ENCODE measurements at places on chromosomes 3 and 15.

DNA sequence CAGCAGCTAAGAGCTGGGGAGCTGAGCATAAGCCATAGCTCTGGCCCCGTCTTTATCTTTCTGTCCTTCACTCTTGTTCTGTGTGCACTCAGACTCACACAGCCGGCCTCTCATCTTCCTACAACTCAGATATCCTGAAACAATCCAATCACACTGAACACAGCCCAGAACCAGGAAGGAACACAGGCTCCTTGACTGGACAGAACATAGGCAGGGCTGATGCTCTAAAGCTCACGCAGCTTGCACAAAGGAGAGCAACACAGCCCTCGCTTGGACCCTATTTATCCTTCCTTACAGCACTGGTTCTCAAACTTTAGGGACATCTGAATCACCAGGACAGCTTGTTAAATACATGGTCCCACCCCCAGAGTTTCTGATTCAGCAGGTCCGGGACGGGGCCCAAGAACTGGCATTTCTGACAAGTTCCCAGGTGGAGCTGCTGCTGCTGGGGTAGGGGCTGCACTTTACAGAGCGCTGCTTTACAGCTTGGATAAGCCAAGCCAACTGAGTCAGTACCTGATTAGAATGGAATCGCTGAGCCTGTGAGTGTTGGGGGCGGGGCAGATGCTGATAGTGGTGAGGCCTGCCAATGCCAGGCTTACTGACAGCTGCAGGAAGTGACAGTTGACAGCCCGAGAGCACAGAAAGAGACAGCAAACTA, 65.1 kb downstream of the MRPL46 start:
- no peak for DNase-seq

GRCh38 chr3:64454179-64454578, 228.9 kb upstream of the PRICKLE2 start:
- no peak for DNase-seq

DNA sequence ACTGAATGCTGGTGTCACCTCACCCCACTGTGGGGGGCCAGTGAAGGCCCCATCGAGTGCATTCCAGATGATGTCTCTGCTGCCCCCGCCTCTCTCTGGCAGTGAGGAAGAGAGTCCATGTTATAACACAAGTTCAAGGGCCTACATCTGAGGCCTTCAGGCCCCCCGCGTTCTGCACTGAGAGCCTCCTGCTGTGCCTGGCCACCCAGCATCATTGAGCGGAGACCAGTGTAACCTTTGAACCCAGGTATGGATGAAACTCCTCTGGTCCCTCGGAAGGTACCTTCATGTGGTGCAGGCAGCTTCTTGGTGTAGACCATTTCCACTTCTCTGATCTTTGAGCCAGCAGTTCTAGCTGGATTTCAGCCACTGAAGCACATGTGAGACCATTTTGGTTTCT, 324.9 kb downstream of the OCA2 start:
- no peak for DNase-seq

GRCh38 chr3:138331143-138331894, 1.7 kb upstream of the NME9 start:
- no peak for DNase-seq

DNA sequence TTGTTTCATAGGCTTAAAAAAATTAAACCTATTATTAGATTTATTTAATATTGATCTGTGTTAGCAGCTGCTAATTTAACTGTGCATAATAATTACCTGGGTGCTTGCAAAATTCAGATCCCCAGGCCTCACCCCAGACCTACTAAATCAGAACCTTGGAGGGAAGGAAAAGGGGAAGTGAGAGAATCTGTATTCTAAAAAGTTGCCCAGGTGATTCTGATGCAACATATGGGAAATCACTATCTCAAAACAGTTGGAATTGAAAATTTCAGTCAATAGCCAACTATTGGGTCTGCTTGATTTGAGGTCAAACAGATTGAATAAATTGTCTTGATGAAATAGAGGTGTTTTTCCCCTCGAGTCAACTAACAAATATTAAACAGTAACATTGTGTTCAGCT, 538.5 kb upstream of the ADAMTS9 start:
- no peak for DNase-seq

GRCh38 chr3:189914799-189915198, 205.9 kb downstream of the P3H2 start:
- no peak for DNase-seq

DNA sequence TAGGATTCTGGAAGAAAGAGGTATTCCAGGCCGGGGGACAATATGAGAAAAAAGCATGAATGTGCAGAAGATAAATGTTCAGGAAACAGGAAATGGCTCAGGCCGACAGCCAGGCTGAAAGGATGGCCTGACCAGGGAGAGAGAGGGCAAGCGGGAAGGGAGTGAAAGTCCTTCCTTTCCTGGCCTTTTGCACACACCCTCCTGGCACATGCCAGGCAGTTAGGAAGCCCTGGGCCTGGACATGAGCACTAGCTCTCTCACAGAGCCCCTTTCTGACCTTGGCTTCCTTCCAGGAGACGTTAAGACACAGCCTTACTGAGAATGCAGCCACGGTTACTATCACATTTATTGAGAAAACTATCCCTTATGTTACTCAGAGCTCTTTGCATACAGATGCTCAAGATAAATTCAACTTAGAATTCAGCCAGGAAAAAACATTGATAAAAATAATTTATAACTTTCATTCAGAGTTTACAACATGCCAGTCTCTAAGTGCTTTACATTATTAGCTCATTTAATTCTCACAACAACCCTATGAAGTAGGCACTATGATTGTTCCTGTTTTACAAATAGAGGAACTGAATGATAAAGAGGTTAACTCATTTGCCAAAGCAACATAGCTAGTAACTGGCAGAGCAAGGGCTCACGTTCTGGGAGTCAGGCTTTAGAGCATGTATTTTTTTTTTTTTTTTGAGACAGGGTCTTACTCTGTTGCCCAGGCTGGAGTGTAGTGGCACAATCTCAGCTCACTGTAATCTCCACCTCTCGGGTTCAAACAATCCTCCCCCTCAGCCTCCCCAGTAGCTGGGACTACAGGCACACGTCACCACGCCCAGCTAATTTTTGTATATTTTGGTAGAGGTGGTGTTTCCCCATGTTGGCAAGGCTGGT, 39.4 kb upstream of the SMAD3 start:
- no peak for DNase-seq

- no peak for DNase-seq
Measured at GRCh38 chr3:12632523-12632922, 31.4 kb downstream of the RAF1 start.

DNA sequence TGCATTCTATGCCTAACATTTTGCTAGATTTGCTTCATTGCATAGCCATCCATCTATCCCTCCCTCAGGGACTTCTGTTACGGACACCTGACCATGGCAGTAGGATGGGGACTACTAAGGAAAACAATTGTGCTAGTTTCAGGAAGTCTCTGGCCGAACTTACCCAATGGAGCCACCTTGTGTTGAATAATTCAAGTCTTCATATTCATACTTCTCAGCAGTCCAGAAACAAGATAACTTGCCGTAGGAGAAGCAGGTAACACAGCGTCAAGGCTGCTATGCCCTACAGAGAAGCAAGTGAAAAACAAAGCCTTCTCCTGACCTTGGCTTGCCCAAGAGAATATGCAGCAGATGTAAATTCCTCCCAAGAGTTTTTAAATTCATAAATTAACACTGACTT, 685.3 kb downstream of the GRM7 start:
- DNase-seq, result no peak

GRCh38 chr3:194857469-194858113, 171.9 kb downstream of the FAM43A start:
- no peak for DNase-seq

- no peak for DNase-seq
Measured at GRCh38 chr3:14188041-14188754, 9.6 kb downstream of the LSM3 start.

DNA sequence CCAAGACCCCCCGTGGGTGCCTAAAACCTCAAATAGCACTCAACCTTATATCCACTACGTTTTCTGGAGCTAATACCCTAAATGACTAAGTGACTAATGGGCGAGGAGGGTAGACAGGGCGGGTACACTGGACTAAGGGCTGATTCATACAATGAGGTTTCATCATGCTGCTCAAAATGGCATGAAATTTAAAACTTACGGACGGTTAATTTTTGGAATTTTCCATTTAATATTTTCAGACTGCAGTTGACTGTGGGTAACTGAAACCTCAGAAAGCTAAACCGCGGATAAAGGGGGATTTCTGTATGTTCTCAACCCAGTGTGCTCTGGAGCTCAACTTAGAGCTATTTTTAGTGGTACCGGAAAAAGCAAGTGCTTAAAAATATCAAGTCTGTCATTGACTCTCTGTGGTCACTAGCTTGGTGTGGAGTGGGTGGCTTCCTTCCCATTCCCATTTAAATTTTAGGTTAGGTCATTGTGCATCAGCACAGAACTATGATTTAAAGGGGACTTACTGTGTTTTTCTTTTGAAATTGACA, 72.9 kb downstream of the LRRC28 start:
- DNase-seq, result no peak

- no peak for DNase-seq
Measured at GRCh38 chr3:3154879-3155610, 24.4 kb downstream of the CRBN start.

DNA sequence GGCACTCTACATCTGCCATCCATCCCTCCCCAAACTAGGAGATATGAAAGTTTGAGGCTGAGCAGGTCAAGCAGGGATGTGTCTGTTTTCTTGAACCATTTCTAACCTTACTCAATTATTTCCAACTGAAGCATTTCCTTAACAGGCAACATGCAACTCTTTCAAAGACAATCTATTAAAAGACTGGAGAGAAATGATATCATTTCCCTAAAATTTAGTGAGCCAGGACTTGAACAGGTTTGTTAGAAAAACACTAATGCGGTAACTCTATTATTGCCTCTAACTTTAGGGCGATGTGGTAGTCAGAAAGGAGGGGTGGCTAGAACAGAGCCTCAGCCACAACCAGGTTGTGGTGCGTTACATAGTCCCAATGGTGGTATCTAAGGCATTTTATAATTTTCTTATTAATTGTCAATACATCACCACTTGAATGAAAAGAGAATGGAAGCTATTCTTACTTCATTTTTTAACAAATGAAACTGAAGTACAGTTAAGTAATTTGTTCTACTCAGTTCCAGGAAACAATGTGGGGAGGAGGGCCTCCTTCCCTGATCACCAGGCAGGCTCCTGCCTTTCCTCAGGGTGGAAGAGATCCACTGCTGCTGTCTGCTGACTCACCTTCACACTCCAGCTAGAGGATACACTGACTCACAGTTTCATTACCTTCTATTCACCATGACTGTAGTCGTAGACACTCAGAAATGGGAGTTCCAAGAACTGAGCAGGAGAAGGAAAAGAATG, 22.8 kb downstream of the MYO1E start:
- DNase-seq, result no peak

DNA sequence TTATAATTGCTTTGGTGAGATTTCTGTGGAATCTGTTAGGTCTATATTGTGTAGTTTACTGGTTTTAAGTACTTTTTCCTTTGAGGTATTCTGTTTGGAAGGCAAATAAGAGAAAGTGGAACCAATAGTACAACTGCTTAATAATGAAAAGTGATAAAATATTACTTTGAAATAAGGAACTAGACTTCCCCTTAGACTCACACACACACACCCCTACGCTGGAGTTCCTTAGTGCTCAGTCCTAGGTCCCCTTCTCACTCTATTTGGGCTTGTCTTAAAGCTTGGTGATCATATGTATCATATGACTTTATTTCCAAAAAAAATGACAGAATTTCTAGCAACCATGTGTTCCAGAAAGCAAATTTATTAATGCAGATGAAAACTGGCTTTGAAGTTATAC, 494.0 kb upstream of the TGFBR2 start:
- no peak for DNase-seq

DNA sequence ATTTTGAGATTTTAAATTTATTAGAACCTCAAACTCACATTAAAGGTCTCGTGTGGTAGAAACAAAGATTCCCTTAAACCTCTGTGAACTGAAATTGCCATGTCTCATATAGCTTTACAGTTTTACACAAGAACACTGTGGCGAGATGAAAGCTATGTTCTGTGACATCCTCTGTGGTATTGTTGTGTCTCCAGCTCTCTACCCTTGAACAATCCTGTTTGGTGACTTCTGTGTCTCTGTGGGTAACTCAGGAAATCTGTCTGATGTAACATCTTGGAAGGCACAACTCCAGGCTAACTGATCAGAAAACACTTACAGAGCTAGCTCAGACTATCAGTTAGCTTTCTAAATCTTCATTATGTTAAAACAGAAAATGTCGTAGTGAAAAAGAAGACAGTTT, 318.8 kb upstream of the GBE1 start:
- DNase-seq, result no peak

DNA sequence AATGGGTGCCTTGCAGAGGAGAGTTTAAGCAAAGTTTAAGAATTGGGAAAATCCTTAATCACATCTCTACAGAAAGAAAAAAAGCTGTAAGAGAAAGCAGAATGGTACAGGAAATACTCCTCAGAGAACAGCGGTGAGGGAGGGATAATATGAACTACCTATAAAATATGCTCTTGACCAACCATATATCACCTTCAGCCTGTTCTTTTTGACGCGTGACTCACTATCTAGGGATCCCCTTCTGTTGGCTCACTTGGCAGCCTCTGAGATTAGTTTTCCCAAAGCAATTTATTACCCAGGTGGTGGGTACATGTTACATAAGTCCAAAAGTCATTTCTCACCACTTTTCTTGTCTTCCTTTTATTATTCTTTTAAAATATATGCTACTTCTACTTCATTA, 97.7 kb downstream of the CNTN6 start:
- DNase-seq, result no peak

- no peak for DNase-seq
Measured at GRCh38 chr15:75796321-75796720, 46.9 kb upstream of the UBE2Q2 start.

GRCh38 chr15:67945951-67946700, 106.3 kb upstream of the RNU6-1 start:
- DNase-seq, result no peak

DNA sequence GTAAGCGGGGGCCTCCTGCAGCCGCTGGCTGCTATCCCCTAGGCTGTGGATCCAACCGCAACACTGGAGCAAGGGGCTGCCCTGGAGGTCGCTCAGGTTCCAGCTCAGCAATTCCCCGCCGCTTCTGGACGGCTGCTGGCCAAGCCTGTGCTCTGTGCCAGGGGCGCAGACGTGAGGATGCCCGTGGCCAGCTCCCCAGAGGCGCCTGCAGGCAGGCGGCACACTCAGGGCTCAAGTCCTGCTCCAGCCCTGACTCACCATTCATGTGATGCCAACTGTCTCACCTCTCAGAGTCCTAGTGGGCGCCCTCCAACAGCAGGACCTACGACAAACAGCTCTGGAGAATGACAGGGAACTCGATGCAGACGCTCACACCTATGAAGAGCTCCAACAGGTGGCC, 31.6 kb downstream of the KLHL25 start:
- DNase-seq, result no peak

- DNase-seq, result no peak
Measured at GRCh38 chr3:50676031-50676705, 1.4 kb downstream of the DOCK3 start.

DNA sequence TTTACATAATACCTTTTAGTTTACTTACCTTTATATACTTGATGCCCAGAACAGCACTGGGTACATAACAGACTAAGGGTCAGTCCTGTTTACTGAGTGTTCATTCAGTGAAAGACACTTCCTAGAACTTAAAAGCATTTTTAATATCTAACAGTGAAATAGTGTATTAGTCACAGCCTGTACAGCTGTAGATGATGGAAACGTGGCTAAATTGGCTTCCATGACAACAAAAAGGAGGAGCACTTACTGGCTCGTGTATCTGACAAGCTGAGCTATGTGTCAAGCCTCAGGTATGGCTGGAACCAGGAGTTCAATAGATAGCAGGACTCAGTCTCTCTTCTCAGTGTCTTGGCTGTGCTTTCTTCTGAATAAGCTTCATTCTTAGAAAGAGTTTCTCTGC, 40.2 kb downstream of the CMTM8 start:
- DNase-seq, result no peak

GRCh38 chr3:190169243-190169642, 48.5 kb upstream of the P3H2 start:
- no peak for DNase-seq

Measured in omental fat pad (tissue), 4 donors.